ENCODE measurements at places on chromosomes 5 and 9. TPM values are rescaled to one million over a fixed set of nuclear protein-coding genes. Genes with fewer than 3 reads are reported as not detected.

The DMRT3 gene
- not detected for total RNA-seq

The TEX48 gene
- total RNA-seq, result not detected

The CDH10 gene
- total RNA-seq, result 0.16 TPM

The NR5A1 gene
- 0.05 TPM for total RNA-seq

The CAMK2A gene
- 1.4 TPM for total RNA-seq

The TAF11L6 gene
- not detected for total RNA-seq

The ADAMTSL2 gene
- total RNA-seq, result not detected

The TMEFF1 gene
- 1.5 TPM for total RNA-seq

The SLC27A6 gene
- total RNA-seq, result not detected

The TNC gene
- total RNA-seq, result 1.4 TPM

The HTR1A gene
- total RNA-seq, result not detected

The SH3GL2 gene
- total RNA-seq, result 0.07 TPM

The MYO10 gene
- 67.4 TPM for total RNA-seq

The C5orf46 gene
- total RNA-seq, result not detected

The RASEF gene
- 11.3 TPM for total RNA-seq

The ACTBL2 gene
- total RNA-seq, result 0.05 TPM

The CACNA1B gene
- total RNA-seq, result 0.07 TPM

The PCDHB10 gene
- 0.05 TPM for total RNA-seq

The C5orf52 gene
- not detected for total RNA-seq

The MYOZ3 gene
- not detected for total RNA-seq

The TTC39B gene
- total RNA-seq, result 1.0 TPM

The PTGER4 gene
- total RNA-seq, result 0.89 TPM

The FOXD4 gene
- total RNA-seq, result 0.58 TPM

The HSPA9 gene
- 375 TPM for total RNA-seq

The PCDHA4 gene
- 1.8 TPM for total RNA-seq

The NPR3 gene
- total RNA-seq, result 23.2 TPM

The KCNMB1 gene
- total RNA-seq, result not detected

The OTULINL gene
- total RNA-seq, result 6.1 TPM

The GDF9 gene
- 0.24 TPM for total RNA-seq

The DIPK1B gene
- 8.9 TPM for total RNA-seq

The FOXI1 gene
- total RNA-seq, result not detected

The SLC22A4 gene
- 4.1 TPM for total RNA-seq
